ENCODE measurements at places on chromosomes 1 and 21.

DNA sequence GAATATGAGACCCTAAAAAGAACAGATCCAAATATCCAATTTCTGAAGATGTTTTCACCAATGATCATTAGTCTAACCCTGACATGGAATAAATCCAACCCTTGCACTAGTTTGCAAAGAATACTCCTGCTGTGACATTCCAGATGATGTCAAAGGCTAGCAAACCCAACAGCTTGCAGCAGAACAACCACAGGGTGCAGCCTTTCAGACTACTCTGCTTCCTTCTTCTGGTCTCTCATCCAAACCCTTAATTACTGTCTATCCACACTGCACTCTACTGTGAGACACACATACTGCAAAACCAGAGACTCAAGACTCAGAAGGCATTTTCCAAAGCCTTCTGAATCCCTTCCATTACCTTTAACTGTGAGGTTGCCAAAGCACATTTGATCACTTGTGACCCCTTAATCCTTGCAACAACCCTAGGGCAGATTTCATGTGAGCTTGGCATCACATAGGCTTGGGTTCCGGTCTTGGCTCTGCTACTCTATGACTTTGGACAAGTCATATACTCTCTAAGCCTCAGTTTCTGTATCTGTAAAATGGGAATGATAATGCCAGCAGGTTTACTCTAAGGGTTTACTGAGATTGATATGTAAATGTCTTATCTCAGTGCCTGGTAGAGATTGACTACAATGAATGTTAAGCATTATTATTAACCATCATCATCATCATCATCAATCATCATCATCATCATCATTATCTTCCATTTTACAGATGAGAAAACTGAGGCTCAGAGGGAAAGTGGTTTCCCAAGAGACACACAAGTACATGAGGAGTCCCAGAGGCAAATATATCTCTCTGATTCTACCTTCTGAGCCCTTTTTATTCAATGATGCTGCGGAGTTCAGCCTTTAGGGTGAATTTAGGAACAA lies 94.5 kb downstream of the SYF2 start:
- DNase-seq, result no peak

- no peak for DNase-seq
Measured at GRCh38 chr1:9363061-9363471, 70.4 kb downstream of the SPSB1 start.

- DNase-seq, result no peak
Measured at GRCh38 chr1:95118710-95119109, 1.6 kb downstream of the TLCD4 start.

DNA sequence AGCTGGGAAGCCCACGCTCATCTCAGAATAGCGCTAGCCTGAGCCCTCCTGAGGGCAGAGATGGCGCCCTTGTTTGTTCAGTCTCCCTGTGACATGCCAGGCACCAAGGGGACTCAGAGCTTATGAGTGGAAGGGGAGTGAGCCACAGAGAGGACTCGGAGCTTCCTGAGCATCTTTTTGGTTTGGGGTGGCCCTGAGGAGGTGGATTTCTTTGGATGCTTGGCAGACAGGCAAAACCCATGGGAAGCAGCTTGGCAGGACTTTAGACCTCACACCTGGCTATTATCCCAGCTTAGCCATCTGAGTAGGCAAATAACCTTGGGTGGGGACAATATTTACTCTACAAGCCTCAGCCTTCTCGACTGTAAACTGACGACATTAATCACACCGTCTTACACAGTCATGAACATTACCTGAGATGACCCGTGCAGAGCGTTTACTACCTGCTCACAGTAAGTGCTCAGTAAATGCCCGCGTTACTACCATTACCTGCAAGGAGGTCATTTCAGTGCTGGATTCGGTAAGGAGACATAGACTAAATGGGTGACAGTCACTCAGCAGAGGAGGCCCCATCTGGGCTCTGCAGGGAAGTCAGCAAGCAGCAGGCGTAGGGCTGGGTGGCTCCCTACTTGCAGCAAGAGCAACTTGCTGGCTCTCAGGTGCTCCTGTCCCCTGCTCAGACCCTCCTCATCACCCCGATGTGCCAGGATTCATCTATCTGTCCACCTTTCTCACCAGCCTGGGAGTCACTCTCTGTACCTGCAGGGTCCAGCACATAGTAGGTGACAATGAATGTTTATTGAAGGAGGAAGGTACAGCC lies 54.9 kb downstream of the KLHDC7A start:
- peak; percentile 24 for DNase-seq

- DNase-seq, result peak; percentile 33
Measured at GRCh38 chr1:32394890-32395432, 720 bp upstream of the BSDC1 start.

GRCh38 chr1:172540635-172541034 lies 7.7 kb downstream of the SUCO start:
- DNase-seq, result no peak

DNA sequence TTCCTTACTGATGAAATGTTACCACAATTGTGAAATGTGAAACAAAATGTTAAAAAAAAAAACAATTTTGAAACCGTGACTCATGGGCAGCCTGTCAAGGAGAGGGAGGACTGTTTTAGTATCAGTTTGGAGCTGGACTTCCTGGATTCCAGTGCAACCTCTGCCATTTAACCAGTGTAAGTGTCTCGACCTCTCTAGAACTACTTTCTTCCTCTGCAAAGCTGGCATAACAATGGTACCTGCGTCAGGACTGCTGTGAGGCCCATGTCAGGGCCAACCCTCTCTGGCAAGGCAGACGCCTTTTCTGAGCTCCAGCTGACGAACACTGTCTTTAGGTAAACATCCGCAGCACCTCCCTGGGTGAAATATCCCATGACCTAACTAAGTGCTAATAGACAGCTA lies 20.9 kb downstream of the URB1 start:
- DNase-seq, result no peak

DNA sequence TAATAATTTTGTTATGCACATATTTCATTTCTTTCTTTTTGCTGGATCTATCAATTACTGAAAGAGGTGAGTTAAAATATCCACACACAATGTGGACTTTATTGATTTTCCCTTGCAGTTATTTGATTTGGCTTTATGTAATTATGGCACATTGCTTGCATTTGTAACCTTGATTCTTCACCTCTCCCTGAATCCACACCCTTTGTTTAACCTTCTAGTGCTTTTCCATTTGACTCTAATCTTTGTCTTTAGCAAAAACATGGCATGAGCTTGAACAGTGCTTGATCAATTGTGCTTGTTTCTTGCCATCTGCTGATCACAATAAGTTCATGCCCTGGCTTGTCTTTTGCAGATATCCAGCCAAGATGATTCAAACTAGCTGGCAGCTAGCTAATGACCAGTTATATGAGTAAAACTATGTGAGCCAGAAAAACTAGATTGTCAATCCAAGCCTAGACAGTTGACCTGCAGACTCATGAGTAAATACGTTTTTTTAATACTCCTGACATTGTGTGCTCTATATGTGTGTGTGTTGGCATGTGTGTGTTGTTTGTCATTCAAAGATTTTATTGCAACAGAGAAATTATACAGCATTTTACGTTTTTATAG lies 899.2 kb downstream of the NCAM2 start:
- no peak for DNase-seq

DNA sequence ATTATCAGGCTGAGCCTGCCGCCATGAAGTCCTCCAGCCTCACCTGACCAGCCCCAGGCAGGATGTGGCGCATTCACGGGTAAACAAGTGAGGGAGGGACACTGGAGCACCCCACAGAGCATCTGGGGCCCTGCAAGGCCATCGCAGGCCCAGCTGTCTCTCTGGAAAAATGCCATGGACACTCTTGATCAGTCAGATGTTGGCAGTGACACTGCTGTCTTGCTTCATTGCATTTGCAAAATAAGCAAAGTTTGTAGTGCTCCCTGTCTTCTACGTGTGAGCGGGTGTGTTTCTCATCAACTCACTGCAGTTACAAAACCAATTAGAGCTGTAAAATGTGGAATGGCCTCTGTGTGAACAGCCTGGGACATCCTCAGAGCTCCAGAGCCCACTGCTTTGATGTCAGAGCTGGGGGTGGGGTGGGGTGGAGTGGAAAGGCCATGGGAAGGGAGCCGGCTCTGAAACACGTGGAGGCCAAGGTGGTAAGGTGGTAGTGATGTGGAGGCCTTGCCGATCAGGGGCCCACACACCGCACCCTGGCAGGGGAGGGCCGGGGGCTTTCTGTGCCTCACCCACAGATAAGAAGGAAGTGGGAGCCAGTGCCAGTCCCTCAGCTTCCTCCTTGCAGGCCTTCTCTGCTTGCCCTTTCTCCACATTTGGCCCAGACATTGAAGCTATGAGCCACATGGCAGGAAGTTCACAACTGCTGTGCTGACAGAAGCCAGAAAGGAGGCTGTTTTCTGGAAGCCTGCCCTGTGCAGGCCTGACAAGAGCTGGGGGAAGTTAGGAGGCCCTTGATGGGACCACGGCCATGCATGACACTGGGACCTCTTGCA lies 254.9 kb downstream of the RHOU start:
- peak; percentile 86 for DNase-seq

- no peak for DNase-seq
Measured at GRCh38 chr1:241666419-241666818, 14.3 kb downstream of the WDR64 start.

- no peak for DNase-seq
Measured at GRCh38 chr1:4086085-4086850, 186.2 kb upstream of the C1orf174 start.

- no peak for DNase-seq
Measured at GRCh38 chr21:31132574-31133242, 94.4 kb upstream of the KRTAP19-8 start.

DNA sequence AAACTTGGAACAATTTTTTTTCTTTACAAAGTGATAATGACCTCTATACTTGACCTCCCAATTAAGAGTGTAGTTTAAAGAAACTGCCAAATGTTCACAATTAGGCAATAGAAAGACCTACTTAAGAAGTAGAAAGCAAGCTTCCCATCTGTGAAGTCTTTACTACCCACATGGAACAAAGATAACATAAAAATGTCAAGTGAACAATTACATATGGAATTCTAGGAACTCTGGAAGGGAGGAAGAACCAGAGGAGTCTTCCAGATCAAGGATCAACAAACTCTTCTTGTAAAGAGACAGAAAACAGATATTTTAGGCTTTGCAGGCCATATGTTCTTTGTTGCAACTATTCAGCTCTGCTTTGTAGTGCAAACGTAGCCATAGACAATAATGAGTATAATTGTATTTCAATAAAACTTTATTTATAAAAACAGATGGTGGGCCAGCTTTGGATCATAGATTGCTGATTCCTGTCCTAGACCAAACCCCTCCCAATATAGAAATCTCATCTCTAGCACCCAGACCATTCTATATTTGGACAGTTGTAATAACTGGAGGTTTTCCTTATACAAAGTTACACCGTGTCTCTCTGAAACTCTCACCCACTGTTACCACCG lies 68.4 kb upstream of the MAGI3 start:
- no peak for DNase-seq

- DNase-seq, result no peak
Measured at GRCh38 chr1:85681087-85681486, 27.1 kb downstream of the ZNHIT6 start.

DNA sequence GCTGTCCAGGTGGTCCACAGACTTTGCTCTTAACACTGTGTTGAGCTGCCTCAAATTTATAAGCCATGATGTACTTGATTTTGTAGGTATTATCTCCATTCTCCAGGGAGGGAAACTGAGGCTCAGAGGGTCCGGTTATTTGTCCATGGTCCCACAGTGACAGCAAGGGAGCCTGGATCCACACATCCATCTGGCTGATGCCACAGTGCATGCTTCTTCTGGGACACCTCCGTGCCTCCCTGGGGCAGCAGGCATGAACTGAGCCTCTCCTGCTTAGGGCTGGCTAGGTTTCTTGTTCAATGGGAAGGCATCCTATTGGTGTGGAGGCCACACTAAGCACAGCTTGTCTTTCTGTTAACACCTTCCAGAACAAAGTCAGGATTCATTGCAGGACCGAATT lies 317.3 kb downstream of the AJAP1 start:
- no peak for DNase-seq

- no peak for DNase-seq
Measured at GRCh38 chr1:108892356-108893140, 15.8 kb downstream of the GPSM2 start.

- peak; percentile 47 for DNase-seq
Measured at GRCh38 chr1:153598309-153599172, 14.4 kb downstream of the S100A16 start.

DNA sequence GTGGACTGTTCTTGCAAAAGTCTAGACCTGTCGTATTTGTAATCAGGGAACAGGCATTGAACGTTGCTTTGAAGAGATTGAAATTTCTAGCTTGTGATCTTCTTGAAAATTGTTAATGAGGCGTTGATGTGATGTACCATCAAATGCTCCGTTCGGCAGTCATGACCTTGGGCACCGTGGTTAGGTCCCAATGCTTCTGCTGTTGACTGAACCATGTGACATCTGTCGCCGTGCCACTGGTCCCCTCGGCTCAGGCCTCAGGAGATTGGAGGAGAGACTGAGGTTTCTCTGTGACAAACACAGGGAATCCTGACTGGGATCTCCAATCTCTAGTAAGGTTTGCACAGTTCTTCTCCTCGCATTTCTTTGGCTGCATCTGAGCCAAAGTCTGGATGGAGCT lies 18.1 kb upstream of the KCNAB2 start:
- no peak for DNase-seq

DNA sequence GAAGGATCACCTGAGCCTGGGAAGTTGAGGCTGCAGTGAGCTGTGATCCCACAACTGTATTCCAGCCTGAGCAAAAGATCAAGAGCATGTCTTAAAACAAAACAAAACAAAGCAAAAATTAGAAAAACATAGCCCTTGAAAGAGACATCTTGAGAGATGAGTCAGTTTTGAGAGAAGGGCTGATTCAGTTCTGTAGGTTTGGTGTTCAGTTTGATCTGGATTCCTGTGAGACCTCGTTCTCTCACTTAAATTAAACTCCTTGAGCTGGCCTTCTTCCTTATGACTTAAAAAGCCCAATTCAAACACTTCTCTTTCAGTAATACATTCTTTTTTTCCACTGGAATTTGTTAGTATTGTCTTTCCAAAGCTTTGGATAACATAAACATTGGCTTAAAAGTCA lies 164.2 kb downstream of the NRIP1 start:
- no peak for DNase-seq

- no peak for DNase-seq
Measured at GRCh38 chr1:7485086-7485780, 285.9 kb upstream of the VAMP3 start.

GRCh38 chr1:98896711-98897445 lies 107.8 kb downstream of the PLPPR5 start:
- no peak for DNase-seq

DNA sequence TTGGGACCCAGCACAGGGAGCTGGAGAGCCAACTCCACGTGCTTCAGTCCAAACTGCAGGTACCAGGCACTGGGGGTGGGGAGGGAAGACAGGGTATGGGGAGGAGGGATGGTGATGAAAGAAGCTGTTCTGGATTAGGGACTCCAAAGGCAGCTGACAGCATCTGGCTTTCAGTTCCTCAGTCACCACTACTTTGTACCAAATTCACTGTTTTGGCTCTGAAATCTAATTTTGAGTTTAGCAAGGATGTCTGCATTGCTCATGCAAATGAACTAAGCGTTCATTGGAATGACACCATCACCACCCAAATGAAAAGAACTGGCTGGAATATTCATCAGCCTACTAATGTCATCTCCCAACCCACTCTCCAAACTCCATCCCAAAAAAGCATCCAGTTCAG lies 8.7 kb downstream of the C1orf74 start:
- DNase-seq, result no peak

All from NCI-H1092 (cell line).